Pons (tissue), 1 donor: ENCODE measurements at places on chromosomes 4 and X.

DNA sequence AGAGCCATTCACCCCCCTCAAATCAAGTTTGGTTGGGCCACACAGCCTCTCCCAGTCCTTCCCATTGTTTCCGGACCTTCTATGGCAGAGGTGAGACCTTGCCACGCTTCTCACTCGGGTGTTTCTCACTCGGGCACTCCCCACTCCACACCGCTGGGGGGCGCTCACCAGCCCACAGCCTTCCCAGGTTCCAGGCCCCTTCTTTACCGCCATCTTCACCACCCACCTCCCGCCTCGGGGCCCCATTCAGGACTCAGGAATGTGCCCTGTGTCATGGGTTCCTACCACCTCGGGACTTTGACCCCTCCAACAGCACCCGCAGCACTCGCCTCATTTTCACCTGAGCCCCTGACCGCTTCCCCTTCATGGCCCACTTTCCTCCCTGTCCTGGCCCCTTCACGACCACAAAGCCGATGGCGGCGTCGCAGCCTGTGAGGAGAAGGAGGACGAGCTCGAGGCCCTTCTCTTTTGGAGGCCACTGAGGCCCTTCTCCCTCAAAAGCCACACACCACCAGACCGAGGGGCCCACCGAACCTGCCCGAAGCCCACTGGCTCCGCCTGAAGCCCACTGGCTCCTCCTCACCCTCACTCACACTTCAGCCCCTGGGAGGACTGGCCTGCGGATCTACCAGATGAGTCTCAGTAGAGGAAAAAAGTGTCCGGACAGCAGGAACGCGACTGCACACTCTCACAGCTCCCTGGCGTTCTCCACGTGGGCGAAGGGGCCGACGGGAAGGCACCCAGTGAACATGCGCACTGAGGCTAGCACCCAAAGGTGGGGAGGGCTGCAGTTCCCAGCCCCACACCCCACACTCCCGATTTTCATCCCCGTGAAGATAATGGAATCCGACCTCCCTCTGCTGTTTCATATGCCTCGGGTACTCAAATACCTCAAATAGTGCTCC is at the start of gene PAGE1:
Gene PAGE1 (minus strand): TSS at position 709 of the 905 bp plus-strand sequence. CDS start 1,214 bp downstream, outside the sequence.
- DNase-seq, result no peak

DNA sequence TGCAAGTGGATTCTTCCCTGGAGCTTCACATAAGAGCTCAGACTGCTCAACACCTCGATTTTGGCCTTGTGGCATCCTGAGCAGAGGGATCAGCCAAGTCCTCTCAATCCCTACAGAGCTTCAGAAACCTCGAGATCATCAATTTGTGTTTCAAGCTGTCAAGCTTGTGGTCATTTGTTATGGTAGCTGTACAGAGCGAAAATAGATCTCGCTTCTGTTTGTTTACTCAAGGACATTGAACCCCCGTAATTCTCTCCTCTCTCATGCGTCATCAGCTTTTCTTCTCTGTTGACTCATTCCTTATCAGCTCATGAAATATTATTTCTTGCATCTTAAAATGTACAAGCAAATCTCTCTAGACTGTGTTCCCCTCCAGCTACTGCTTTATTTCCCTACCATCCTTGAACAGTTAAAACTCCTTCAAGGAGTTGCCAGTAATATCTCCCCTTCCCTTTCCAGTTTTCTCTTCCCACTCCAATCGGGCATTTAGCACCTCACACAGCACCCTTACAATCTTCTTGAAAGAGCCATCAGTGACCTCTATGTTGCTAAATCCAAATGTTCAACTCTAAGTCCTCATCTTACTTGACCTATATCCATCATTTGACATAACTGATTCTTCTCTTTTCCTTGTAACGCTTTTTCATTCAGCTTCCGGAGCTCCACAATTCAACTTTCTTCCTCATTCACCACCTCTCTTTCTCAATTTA is 106.2 kb upstream of the FAT1 start:
- no peak for DNase-seq

- no peak for DNase-seq
Measured at GRCh38 chr4:130648570-130648969, 1552.6 kb downstream of the C4orf33 start.

GRCh38 chr4:148430854-148431253 is 11.4 kb downstream of the NR3C2 start:
- no peak for DNase-seq

DNA sequence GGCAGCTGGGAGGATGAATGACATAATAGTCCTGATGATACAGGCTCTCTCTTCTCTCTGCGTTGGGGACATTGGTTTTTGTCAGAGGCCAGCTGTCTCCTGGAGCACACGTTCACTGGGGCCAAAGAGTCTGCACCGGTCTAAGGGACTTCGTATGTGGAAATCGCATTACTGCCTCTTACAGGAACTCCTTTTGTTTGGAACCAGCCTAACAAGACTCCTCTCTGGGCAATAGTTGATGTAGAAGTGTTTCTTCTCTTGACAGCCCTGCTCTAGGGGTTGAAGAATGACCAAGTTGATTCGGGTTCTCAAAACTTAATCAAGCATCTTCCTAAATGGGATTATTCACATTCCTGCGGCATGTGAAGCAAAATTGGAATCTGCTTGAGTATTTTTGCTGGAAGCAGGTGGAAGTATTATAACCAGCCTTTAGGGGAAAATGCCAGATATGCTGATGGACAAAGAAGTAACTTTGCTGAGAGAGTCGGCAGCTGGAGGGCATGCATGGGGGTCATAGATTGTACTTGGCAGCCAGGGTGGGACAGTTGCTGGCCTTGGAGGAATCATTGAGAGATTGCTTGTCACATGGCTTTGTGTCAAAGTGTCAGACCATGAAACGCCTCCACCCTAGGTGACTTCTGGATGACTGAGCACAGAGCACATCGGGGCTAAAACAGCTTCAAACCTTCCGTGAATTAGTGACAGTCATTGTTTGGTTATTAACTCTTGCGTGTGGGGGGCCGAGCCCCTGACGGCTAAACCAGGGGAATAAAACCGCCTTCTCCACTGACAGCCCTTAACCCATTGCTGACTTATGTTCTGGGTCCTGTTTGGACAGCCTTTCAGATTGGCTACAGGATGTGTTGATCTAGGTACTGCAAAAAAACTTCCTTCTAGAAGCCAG is 34.4 kb upstream of the SLC34A2 start:
- DNase-seq, result no peak

DNA sequence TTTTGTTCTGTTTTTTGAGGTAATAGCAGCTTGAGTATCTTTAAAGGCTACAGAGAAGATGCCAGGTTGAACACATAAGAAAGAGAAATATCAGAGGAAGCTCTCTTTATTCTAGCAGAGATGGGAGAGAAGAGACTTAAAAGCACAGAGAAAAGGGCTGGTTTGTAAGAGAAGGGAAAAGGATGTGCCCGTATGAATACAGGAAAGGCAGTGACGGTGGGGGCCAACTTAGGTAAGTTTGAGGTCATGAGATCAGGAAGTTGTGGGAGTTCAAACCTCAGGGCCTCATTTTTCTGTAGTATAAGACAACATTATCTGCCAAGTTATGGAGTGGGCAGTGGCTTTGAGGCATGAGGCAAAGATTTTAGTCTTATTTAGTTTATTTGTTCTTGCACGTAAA is 121.3 kb upstream of the S100G start:
- no peak for DNase-seq

DNA sequence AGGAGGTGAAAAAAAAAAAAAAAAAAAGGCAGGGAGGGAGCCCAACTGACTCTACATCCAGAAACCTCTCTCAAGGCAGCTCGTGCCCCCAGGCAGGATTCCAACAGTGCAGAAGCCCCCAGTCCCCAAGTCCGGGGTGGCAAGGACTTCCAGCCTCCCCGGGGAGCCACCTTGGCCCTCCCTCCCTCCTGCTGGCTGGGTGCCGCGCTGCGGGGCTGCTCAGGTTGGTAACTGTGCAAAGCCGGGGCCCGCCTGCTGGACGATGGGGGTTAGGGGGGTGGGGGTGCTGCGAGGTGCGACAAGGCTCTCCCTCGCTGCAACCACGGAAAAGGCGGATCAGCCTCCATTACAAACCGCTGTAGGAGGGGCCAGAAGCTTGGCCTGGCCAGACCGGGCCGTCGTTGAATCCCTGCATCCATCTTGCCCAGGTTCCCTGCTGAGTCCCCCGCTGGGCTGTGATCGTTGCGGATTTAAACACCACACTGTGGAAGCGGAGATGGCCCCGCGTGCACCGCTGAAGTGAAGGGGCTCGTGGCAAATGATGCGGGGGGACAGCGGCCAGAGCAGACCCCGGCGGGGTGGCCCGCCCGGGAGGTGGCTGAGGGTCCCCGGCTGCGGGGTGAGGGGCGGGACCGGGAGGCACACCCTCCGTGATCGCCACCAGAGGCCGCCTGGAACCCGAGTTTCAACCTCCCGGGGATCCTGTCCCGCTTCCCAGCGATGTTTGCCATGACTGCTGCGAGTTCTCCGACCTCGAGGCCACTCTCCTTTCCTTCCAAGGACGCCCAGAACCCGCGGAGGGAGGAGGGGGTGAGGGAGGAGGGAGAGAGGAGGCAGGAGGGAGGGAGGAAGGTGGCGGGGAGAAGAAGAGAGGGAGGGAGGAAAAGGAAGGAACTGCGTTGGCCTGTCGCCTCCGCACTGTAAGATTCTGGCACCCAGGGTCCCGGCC is 58.0 kb upstream of the DDX3X start:
- DNase-seq, result peak; percentile 36

DNA sequence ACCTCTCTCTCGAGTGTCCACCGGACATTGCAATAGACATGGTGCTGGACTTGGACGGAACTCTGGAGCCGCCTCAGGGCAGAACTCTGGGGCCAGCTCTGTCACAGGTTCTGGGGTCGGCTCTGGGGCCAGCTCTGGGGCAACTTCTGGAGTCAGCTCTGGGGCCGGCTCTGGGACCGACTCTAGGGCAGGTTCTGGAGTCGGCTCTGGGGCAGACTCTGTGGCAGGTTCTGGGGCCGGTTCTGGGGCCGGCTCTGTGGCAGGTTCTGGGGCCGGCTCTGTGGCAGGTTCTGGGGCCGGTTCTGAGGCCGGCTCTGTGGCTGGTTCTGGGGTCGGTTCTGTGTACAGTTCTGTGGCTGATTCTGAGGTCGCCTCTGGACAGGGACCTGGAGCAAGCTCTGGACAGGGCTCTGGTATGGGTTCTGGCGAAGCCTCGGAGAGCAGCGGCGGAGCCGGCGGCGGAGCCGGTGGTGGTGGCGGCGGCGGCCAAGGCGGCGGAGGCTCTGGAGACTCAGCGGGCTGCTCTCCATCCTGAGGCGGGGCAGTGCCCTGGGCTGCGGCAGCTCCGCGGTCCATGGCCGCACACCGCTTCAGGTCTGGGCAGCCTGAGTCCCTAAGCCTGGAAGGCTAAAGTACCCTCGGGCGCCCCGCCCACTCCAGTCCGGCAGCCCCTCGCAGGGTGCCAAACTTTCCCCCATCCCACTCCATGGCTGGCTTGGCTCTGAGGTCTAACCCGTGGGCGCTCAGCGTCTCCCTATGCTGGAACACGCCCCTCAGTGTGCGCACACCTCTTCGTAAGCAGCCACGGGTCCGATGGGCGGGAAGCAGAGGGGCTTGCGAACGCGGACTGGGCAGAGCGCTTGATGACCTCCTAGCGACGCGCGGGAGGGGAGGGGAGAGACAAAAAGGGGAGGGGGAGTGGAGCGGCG is at the start of gene DGKK:
Gene DGKK (minus strand): TSS at position 723 of the 929 bp plus-strand sequence. CDS start 147 bp downstream, at position 576.
- DNase-seq, result no peak

GRCh38 chr4:174749091-174749490 is 80.0 kb downstream of the GLRA3 start:
- no peak for DNase-seq

DNA sequence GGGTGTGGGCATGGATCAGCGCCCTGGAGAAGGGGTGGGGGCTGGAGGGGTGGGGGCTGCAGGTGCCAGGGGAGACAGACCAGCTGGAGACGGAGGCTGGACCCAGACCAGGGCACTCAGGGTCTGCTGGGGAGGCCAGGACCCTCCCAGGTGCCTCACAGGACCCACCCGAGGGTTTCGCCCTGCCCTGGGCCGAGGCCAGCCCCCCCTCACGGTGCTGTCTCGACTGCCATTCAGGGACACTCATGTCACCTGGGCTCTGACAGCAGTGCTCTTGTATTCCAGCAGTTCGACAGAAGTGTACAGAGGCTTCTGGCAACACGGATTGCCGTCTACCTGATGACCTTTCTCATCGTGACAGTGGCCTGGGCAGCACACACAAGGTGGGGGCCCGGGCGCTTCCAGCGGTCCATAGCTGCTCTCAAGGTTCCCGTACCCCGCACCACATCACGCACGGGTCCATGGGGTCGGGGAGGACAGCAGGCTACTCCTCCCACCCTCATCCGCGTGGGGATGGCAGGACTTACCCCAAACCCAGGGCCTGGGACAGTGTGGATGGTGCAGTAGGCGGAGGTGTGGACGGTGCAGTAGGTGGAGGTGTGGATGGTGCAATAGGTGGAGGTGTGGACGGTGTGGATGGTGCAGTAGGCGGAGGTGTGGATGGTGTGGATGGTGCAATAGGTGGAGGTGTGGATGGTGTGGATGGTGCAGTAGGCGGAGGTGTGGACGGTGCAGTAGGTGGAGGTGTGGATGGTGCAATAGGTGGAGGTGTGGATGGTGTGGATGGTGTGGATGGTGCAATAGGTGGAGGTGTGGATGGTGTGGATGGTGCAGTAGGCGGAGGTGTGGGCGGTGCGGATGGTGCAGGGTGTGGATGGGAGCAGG is 18.1 kb downstream of the TMEM175 start:
- no peak for DNase-seq

GRCh38 chr4:165788686-165789463 is 84.2 kb upstream of the TLL1 start:
- DNase-seq, result no peak

DNA sequence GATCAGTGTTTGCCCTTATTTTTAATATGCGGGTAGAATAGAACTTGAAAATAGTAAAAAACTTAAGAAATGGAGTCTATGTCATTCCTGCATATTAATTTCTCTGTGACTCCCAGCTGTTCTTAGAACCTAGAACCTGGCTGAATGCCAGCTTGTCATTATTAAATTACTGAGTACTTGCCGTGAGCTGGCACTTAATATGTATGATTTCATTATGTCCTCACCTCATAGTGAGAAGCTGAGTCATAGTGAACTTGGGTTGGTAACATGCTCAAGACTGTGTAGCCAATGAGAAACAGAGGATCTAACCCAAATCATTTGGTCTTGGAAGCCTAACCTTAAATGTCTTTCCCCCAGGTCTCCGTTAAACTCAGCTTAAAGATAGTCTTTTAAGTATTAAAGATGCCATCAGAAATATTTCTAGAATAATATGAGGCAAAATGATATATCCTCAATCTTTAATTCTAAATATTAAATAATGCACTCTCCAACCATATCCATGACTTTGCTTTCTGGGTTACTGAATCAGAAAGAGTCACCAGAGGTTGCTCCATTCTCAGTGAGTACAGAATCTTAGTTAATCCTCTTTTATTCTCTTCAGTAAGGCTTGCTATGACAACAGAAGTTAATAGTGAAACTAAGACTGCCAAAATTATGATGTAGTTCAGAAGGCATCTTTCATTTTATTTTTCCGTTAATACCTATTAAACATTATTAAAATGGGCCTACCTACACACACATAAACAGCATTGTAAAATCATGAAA is 58.6 kb upstream of the TLL1 start:
- no peak for DNase-seq

DNA sequence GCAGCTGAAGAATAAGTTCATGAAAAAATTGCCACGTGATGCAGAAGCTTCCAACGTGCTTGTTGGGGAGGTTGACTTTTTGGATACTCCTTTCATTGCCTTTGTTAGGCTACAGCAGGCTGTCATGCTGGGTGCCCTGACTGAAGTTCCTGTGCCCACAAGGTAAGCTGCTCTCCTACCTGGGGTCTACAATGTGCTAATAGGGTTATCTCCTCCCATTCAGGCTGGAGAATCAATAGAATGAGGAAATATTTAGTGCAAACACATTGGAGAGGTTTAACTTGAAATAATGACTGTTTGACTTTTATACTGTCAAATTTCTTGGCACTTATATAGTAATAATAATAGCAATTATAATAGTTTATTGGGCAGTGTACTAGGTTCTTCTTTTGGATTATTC is 101.8 kb downstream of the SLC4A4 start:
- DNase-seq, result no peak

- DNase-seq, result peak; percentile 91
Measured at GRCh38 chr4:87853108-87853507, 20.3 kb downstream of the MEPE start.
